ENCODE measurements at places on chromosomes 1 and 21. TPM values are rescaled to one million over a fixed set of nuclear protein-coding genes. Genes with fewer than 3 reads are reported as not detected.

DNA sequence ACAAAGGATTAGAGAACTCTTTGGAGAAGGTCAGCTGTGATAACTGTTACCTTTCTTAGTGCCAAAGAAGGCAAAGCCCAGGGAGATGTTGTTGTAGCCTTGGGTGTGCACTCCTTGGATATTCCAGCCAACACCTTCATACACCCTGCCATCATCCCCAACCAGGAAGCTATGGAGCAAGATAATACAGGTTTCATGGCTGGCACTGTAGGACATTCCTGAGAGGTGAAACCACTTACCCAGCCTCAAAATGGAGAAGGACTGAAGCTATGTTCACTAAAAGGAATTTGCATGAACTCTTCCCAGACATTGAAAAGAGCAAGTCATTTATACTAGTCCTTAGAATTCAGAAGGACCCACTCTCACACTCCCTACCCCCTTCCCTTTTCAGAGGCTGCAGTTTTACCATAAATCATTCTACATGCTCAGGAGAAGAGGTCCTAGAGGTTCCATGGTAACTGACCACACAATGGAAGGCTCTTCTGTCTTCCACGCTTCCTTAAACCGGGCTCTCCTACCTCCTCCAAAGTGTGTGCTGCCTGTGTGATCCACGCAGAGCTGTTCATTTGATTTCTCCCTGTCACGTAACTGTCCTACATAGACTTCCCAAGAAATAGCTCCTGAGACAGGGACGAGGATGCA lies 5.5 kb downstream of the PGLYRP4 start:
- DNase-seq = no peak

- DNase-seq = no peak
These were observed 53.0 kb downstream of the EYA3 start for GRCh38 chr1:28035420-28035819.

The FAM167B gene
- 3.1 TPM for total RNA-seq

The NR5A2 gene
- total RNA-seq = not detected

GRCh38 chr1:110005971-110006370 lies 21.4 kb downstream of the AHCYL1 start:
- no peak for DNase-seq

The LPAR3 gene
- not detected for total RNA-seq

DNA sequence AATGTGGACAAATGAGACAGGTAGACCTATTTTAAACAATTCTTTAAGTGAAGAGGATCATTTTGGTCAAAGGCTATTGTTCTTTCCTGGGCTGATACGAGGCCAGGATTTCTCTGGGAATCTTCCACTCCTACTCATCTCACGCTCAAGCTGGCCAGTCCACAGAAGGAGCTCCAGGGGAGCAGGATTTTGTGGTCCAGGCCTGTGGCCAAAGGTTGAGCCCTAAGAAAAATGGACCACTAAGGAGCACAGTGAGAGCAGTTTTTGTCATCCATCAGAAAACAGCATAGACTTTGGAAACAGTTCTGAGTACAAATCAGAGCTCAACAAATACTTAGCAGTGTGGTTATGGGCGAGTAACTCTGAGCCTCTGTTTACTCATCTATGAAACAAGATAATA lies 260.2 kb upstream of the RUNX1 start:
- DNase-seq = no peak

DNA sequence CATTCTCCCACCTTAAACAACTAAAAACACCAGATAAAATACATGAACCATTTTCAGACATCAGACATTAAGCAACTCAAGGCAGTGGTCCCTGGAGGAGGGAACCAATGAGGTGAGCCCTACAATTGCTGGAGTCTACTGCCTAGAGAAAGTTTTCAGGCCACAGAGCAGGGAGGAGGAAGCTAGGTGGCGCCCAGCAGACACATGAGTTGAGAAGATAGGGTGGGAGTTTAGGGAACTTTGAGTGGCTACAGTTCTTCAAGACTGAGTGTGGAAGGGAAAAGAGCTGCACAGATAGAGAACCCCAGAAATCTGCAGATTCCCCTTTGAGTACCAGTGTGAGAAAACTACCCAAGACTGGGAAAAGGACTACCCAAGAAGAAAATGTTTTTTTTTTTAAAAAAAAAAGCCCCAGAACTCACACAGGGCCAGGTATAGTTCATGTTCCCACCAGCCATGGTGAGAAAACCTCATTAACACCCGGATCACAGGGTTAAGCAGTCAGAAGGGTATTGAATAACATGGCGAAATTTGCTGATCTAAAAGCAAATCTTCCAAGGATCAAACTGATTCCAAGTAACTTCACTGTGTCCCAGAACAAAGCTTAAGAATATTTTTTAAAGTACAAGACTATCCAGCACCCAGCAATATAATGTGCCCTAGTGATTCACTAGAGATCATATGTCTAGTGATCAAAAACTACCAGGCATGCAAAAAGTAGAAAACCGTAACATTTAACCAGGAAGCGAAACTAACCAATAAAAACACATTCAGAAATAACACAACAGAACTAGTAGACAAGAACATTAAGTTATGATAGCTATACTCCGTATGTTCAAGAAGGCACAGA lies 12.0 kb downstream of the ALDH9A1 start:
- DNase-seq = no peak

The BSND gene
- not detected for total RNA-seq

The FCN3 gene
- total RNA-seq = not detected
